Activated T-cell treated with anti-CD3 and anti-CD28 coated beads, Interleukin-2, amount 50 U/mL, for 72 hours (primary cell): ENCODE measurements at places on chromosomes 1 and 21. TPM values are rescaled to one million over a fixed set of nuclear protein-coding genes. Genes with fewer than 3 reads are reported as not detected.
A peak's percentile ranks its signal among the peaks of the same experiment; 100 is the strongest.

DNA sequence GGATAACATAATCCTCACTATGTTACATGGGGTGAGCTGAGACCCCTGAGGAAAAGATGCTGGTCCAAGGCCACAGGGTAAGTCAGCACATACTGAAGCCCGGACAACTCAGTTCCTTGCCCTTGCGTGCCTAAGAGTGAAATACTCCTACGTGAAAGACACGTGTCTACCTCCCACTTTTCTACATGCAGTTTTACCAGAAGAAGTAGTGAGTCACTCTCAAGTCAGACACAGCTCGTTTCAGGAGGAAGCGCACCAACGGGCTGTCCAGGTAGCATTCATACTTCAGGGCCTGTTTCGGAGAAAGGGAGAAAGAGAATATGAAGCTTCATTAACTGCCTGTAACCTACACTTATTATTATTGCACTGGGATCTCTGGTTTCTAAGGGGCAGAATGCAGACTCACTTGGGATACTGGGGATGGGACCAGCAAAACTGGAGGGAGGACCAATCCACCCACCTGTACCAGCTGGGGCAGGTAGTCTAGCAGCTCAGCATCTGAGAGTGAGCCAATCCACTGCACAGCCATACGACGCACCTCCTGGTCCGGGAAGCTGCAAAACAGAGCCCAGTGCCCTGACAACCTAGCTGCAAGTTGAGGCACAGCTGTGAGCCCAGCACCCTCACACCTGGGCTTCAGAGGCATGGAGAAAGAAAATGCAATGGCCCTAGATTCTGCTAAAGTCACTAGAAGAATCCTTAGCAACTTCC lies 32.4 kb upstream of the PPP1R15B start:
- peak; percentile 48 for DNase-seq

- no peak for DNase-seq
Measured at GRCh38 chr21:37593740-37594471, 227.3 kb downstream of the DYRK1A start.

GRCh38 chr1:197440715-197441114 lies 172.7 kb downstream of the CRB1 start:
- DNase-seq, result no peak

DNA sequence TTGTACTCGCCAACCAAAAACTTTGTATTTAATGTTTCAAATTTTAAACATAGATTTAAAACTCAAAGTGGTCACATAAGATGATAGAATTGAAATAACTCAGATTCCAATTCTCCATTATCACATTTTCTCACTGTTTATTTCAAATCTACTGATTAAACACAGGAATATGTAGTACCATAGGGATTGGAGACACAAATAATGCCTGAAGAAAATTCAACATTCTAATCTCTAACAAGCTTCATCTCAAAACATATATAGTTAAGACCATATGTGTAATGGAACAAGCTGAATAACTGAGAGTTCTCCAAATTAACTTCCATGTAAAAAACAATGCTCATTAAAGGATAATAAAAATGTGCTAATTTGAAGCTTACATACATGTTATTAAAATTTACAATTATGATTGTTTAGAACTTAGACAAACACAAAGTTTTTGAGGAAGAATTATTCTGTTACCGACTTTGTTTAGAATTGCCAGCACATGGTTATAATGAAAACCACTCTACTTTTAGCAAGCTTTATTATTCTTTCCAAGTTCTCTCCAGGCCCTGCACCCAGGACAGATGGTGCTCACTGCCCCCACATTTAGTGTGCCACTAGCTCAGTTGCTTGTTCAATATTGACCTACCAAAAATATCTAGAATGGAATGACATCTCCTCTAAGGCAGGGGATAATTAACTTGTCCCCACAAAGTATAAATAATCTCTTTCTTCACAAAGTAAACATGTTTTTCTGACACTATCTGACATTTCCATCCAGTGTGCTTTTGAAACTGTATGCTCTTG lies 467.2 kb downstream of the TTLL7 start:
- DNase-seq, result no peak

DNA sequence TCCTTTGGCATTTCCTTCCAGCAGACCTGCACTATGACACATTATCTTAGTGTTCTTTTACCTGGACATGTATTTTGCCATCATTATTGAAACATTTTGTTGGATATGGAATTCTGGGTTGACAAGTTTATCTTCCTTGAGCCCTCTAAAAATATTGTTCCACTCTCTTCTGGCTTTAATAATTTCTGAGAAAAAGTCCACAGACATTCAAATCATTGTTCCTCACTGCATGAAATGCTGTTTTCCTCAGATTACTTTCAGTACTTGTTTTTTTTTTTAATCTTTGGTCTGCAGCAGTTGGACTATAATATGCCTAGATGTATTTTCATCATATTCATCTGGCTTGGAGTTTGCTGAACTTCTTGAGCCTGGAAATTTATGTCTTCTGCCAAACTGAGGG lies 88.7 kb downstream of the HLCS start:
- DNase-seq, result no peak

Gene ZBTB40
- total RNA-seq, result 20.2 TPM

DNA sequence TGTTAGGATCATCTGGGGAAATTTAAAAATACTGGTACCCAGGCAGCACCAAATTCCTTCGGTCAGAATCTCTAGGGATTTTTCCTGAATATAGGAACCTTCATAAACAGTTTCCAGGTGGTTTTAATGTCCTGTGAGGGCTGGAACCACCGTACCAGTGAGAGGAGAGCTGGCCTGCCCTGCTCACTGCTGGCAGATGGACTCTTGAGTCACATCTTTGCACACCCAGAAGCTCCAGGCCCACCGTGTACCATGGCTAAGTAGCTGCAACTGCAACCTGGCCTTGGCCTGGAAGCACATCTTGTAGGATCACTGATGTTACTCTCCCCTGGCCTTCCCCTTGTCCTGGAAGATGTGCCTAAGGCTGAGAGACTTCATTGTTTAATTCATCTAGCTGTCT lies 181.5 kb downstream of the DISC1 start:
- DNase-seq, result no peak
